ENCODE measurements at places on chromosomes 16 and 17.
A peak's percentile ranks its signal among the peaks of the same experiment; 100 is the strongest.

GRCh38 chr16:50368410-50369132, at the start of gene BRD7:
Gene BRD7, minus strand, starts transcription at chr16:50368988. Its CDS starts 214 bp downstream, at chr16:50368774.
- DNase-seq, result peak; percentile 71

GRCh38 chr17:46968224-46968834, 10.7 kb downstream of the RPRML start:
- no peak for DNase-seq

- no peak for DNase-seq
Measured at GRCh38 chr17:64423881-64424280, 25.0 kb upstream of the MILR1 start.

DNA sequence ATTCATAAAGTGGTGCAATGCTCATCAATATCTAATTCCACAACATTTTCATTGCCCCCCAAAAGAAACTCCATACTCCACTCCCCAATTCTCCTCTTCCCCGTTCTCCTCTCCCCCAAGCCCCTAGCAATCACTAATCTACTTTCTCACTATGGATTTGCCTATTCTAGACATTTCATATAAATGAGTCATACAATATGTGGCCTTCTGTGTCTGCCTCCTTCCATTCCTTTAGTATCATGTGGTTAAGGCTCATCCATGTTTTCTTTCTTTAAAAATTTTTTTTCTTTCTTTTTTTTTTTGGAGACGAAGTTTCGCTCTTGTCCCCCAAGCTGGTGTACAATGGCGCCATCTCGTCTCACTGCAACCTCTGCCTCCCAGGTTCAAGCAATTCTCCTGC, 56.3 kb upstream of the HAS3 start:
- no peak for DNase-seq

DNA sequence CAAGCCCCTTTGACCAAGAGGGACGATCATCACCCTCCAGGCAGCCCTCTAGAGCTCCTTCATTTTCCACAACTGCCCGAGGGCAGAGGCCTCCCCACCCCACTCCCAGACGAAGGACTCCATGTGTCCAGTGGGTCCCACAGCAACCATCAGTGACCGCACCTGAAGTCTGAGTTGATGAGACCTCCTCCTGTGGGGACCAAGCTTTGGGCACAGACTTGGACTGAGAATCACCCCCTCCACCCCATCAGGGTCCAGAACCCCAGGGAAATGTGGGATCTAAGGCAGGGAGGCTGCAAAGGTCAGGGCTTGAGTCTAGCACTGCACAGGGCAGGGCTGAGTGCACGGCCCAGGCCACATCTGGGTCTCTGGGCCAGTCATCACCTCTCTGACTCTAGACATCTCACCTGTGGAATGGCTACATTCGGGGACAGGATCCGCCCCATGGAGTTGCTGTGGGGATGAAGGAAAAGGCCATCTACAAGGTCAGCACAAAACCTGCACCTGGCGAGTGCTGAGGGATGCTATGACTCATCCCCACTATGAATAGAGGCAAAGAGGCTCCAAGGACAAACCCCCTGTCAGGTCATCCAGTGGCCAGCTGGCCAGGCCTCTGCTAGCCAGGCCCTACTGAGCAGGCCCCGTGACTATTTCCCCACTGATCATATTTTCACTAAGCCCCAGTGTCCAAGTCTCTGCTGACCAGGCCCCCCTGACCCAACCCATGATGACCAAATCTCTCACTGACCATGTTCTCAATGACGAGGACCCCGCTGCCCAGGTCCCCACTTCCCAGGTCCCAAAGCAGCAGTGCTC, 38.4 kb downstream of the TNFRSF13B start:
- no peak for DNase-seq

GRCh38 chr17:338442-339192, 14.0 kb downstream of the RPH3AL start:
- no peak for DNase-seq

- DNase-seq, result peak; percentile 35
Measured at GRCh38 chr17:33038740-33039139, 47.1 kb downstream of the SPACA3 start.

DNA sequence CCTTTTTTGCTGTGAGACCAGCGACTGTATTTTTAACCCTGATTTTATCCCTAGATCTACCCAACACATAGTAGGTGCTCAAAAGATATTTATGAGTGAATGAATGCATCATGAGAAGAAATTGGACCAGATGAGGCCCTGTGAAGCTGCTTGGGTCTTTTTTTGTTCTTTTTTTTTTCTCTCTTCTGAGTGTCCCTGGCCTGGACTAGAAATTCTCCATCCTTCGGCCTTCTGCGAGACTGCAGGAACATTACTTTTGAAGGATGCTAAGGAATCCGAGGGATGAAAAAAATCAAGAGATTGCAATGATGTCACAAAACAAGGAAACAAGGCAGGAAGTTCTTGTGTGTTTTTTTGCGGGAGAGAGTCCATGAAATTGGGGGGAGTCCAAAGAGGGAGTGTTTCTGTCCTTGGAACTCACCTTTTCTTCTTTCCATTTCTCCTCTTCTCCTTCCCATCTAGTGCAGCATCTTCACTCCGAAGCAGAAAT, 560 bp upstream of the RUSF1 start:
- DNase-seq, result no peak

- DNase-seq, result no peak
Measured at GRCh38 chr16:50924759-50925545, 183.1 kb downstream of the CYLD start.

DNA sequence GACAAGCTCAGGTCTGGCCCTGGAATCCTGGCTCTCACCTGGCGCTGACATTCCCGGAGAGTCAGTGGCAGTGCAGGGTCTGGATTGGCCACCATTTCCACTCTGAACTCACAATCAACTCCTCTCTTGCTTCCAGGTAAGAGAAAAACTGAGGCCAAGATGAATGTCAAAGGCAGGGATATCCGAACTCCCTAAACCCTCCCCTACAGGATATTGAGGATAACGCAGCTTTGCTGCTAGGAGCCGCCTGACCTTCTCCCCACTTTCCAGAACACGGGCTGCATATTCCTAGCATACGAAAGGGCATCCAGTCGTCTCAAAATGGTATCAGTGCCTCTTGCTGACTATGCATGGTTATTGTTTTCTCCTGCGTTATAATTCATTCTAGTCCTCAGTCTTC, 473.4 kb downstream of the SOX9 start:
- DNase-seq, result no peak

GRCh38 chr17:17343160-17343735, 40.1 kb downstream of the NT5M start:
- DNase-seq, result no peak

DNA sequence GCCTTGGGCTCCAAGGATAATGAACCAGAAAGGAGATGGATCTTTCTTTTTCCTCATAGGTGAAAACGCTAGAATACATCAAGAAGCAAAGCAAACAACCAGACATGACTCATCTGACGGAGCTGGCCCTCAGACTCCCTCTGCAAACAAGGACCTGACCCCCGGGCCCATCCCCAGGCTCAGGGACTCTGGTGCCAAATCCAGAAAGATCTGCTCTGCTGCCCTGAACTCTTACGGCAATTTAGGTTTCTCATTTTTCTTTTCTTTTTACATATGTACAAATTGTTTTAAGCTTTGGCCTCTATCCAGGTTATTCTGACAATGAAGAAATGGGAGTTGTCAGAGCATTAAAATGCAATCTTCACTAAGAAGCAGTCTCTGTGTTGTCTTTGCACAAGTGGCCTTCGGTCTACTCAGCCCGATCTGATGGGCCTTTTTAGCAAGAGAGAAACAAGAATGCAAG, 17.7 kb downstream of the KNOP1 start:
- no peak for DNase-seq

- DNase-seq, result no peak
Measured at GRCh38 chr16:23486480-23486879, 23.8 kb downstream of the GGA2 start.

DNA sequence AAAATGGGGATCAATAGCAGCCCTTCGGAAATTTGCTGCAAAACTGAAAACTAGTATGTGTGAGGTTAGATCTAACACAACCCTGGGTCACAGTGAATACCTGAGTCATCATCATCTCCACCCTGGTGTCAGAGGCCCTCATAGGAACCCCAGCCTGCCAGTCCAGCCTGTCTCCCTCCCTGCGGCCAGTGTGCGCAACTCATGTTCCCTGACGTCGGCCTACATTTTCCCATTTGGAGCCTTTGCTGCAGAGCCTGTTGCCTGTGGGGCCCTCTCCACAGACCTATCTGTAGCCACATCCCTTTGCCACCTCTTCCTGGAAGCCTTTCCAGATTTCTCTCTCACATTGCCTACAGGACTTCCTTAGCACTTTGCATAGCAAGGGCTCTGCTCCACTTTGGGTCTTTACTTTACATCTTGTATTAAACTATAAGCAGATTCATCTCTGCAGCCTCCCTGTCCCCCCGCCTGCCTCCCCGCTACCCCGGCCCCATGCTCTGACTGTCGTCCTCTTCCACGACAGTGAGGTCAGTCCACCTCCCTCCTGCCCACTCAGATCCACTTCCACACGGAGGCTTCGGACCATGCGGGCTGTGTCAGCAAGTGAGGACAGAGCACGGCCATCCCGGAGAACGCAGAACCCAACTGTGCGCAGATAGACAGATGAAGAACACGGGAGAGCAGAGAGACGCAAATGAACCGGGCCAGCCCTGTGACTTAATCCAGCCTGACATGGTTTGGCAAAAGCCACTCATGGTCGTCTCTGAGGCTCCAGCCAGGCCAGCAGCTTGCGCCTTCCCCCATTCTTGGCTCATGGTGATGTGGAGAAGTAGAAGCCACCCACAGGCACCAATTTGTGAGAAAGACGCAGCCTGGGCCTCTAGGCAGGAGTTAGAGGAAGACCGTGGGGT, 31.0 kb downstream of the NGFR start:
- DNase-seq, result no peak

DNA sequence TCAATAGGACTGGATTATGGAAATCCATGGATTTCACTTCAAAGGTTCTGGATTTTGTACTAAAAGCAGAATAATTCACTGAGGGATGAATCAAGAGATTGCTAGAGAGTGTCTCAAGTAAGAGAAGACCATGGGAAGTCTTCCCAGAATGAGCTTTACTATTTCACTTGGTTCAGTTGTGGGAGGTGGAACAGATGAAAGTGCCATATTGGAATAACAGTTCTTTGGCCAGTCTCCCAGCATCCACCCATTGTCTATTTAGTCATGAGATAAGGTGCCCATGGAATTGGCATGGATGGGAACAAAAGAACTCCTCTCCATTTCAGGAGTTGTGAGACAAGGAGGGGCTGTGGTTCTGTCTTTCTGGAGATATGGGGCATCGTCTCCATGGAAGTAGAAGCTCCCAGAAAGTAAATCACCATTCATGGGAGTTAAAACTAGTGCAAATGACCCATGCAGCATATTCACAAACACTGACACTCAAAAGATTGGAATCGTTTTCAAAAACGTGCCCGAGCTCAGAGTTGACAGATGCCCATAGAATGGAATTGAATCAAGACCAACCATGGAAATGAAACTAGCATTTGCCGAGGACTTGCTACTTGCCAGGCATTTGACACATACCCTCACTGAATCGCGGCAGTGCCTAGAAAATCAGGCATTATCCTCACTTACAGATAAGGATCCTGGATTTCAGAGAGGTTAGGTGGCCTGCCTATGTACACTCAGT, 36.2 kb upstream of the CLEC3A start:
- no peak for DNase-seq

DNA sequence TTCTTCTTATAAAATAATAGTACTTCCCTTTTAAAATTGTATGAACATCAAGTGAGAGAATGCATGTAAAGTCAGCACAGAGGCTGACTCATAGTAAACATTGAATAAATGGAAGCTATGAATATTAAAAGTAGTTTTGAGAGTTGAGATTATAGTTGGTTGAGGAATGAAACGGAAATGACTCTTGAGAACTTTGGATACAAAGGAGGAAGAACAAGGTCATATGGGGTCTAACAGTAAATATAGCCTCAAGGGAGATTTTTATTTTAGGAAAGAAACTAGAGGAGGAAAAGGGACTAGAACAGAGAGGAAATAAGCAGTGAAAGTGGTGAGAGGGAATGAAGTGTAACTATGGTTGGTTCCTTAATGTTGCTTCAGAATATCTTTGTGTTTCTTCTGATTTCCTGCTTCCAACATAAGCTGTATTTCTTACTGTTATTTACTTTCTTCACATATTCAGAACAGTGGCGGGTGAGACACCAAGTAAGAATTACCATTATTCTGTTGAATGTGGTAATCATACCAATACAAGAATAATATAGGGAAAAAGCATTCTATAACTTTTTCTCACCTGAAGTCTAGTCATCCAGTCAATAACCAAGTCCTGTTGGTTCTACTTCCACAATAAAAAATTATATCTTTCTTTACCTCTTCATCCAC, 165.1 kb downstream of the CHD9 start:
- DNase-seq, result peak; percentile 90

- DNase-seq, result peak; percentile 78
Measured at GRCh38 chr17:67435122-67435521, 58.0 kb downstream of the PITPNC1 start.

- peak; percentile 6 for DNase-seq
Measured at GRCh38 chr17:69430488-69430887, 16.0 kb downstream of the MAP2K6 start.

GRCh38 chr16:67399218-67399733, 6.0 kb upstream of the TPPP3 start:
- peak; percentile 52 for DNase-seq

DNA sequence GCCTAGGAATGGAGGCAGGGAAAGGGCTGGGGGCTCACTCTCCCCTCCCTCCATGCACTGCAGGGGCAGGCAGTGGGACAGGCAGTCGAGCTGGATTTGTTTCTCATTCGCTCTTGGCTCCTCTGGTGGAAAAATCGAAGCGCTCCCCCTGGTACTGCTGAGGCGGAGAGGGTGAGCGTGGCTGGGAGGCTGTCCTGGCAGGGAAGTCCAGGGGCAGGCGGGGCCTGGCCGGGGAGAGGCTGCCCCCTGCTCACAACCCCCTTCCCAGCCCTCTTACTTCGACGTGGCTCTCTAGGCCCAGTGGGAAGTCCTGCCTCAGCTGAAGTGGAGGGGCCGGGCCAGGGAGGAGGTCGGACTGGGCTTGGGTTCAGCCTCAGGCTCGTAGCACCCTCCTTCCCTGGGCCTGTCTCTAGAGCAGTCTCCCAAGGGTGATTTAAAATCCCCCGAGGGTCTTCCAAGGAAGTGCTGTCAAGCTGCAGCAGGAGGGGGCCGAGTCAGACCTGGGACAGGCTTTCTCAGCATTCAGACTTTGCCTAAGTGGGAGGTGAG, 16.5 kb upstream of the TMEM92 start:
- DNase-seq, result no peak

DNA sequence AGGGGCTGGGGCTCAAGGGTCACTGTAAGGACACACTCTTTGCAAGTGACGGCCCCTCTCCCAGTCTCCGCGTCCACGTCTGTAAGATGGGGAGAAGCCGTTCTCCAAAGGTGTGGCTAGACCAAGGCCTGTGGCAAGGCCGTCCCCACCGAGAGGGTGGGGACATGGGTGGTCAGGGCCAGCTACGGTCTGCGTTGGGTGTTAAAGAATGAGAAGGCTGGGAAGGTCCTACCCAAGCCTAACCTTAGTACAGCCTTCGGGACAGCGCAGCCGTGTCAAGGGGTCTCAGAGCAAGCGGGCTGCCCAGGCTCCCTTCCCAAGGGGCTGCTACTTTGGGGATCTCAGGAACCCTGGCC, 1.9 kb downstream of the C1QTNF8 start:
- no peak for DNase-seq

DNA sequence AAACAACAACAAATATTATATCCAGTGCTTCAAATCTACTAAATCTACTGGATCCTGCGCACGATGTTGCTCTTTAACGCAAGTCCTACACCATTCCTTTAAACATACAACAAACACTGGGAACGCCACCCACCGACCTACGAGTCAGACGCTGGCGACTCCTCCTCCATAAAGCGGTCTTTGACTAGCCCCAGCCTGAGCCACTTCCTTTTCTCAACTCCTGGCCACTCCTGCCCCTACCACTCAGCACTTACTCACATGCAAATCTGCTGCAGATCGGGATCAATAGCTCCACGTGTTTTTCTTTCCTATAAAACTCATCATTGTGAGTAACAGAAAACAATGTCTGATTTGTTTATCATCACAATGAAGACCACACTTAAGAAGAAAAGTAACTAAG, 32.8 kb upstream of the MNT start:
- peak; percentile 45 for DNase-seq
